ENCODE measurements at places on chromosomes 4 and X.

GRCh38 chr4:26105337-26105736 is 191.3 kb downstream of the SMIM20 start:
- no peak for DNase-seq

DNA sequence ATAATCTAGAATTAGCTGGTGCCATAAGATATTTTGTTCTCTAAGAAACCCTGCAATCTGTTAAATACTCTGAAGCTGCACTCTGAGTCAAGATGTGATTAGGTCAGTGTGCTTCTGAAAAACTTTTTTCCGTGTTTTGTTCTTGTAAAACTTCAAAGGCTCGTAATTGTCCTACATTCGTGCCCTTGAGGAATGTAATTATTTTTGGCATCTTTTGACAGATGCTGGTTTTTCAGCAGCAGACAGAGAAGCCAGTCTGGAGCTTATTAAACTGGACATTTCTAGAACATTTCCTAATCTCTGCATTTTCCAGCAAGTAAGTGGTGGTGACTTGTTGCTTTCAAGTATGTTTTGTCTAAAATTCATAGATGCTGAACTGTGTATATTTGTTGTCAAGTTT is 36.8 kb upstream of the TADA2B start:
- no peak for DNase-seq

- no peak for DNase-seq
Observed at GRCh38 chr4:184115399-184115798, 102.3 kb downstream of the ENPP6 start.

DNA sequence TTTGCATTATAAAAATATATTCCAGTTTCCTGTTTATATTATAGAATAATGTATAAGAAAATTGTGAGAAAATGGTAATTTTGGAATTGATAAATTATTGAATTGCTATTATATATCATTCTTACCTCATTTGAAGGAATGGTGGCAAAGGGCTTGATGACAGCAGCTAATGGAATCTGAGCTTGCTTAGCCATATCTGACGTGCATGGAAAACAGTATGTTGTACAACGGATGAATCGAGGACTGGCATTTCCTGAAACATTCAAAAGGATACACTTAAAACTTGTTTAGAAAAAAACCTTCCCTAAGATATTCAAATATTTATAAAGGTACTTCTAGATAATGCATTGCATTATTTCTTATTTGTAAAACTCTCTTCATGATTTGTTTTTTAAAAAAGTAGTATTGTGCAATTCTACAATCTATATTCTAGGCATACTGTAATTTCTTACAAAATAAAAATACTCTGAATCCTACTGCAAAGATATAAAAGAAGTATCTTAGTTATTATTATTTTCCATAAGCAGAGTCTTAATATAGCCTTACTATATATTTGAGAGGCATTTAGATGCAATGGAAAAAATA is 38.3 kb downstream of the SEC24D start:
- no peak for DNase-seq

DNA sequence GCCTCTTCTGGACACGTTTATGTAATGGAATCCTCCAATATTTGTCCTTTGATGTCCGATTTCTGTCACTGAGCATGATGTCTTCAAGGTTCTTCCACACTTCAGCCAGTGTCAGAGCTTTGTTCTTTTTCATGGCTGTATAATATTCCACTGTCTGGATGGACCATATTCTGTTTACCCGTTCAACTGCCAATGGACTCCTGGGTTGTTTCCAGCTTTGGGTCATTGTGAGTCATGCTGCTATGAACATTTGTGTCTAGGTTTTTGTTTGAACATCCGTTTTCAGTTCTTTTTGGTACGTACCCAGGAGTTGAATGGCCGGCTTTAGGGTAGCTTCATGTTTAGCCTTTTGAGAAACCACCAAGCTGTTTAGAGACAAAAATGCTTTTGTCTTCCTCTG is 93.2 kb downstream of the SHOX start:
- DNase-seq: no peak

- DNase-seq: no peak
Observed at GRCh38 chrX:110992611-110993010, 103.4 kb upstream of the PAK3 start.

Measured in C1 segment of cervical spinal cord (tissue), 14 donors.